ENCODE measurements at places on chromosomes 4 and X.

GRCh38 chrX:109987884-109988283 lies 15.0 kb upstream of the TMEM164 start:
- DNase-seq, result no peak

GRCh38 chr4:169256101-169256612 lies 14.6 kb downstream of the SH3RF1 start:
- no peak for DNase-seq

GRCh38 chr4:115596265-115597001 lies 483.0 kb upstream of the NDST4 start:
- DNase-seq, result no peak

GRCh38 chr4:39342731-39343130 lies 23.4 kb downstream of the RFC1 start:
- no peak for DNase-seq

GRCh38 chr4:54365691-54366090 lies 136.6 kb downstream of the PDGFRA start:
- no peak for DNase-seq
